ENCODE measurements at places on chromosomes 12 and 14.

GRCh38 chr12:130788515-130788914, 50.5 kb downstream of the STX2 start:
- no peak for DNase-seq

DNA sequence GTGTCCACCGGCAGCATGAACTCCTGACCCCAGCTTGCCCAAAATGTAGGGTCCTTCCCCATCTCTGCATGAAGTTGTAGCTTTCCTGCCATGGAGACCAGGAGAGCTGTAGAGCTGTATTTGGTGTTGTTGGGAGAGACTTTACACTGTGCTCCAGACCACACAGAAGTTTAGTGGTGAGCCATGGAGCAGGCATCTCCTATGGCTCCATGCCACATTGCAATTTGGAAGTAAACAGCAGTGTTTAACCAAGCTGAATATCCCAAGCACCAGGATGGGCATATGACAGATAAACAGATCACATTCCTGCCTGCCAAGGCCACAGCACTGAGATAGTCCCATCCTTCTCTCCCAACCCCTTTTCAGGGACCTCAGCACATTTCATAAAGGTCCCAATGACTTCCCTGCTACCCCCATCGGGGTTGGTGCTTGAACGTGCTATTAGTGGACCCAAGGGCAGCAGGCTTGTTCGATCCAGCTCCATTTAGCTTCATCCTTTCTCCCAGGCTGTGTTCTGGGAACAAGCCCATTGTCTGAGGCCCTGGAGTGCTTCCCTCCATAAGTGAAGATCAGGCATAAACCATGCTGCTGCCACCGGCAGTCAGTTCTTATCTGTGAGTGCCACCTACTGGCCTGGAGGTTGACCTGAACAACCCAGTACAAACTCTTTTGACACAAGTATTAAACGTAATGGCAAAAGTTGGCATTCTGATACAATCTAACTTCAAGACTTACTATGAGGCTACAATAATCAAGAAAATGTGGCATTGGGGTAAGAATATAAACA, 172.3 kb upstream of the ATXN7L3B start:
- no peak for DNase-seq

DNA sequence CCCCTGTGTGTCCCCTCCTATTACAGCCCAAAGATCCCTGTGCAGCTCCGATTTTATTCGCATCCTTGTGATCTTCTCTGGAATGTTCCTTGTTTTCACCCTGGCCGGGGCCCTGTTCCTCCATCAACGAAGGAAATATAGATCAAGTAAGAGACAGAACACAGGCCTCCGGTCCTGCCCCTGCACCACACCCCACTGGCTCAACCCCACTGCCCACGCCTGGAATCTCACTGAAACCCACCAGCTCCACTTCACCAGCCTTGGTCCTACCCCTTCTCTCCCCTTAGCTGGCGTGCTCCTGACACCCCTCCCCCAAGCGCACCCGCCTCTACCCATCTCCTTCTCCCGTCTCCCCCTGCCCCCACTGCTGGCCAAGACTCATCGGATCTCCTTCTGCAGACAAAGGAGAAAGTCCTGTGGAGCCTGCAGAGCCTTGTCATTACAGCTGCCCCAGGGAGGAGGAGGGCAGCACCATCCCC, 934 bp upstream of the TAPBPL start:
- DNase-seq = no peak

GRCh38 chr12:42612231-42612613, 22.7 kb upstream of the PRICKLE1 start:
- DNase-seq = no peak

DNA sequence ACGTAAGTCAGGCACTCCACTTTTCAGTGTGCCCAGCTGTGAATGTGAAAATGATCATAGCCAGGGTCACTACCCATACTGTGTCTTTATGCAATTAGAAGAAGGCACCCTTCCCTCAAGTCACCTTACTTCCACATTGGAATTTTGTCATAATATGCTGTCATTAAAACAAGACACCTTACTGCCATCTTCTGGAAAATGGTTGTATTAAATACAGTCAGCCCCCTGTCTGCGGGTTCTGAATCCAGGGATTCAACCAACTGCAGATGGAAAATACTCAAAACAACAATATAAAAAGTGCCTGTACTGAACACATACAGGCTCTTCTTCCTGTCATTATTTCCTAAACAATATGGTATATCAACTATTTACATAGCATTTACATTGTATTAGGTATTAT, 70.2 kb upstream of the TBX5 start:
- DNase-seq = no peak

- no peak for DNase-seq
Measured at GRCh38 chr12:129559776-129560175, 344.0 kb downstream of the TMEM132D start.

GRCh38 chr14:59086241-59086882, 102.1 kb upstream of the DAAM1 start:
- peak; percentile 60 for DNase-seq

GRCh38 chr14:35988972-35989690, 163.0 kb downstream of the BRMS1L start:
- DNase-seq = no peak

GRCh38 chr12:62603061-62603810, 136.6 kb downstream of the MON2 start:
- no peak for DNase-seq

GRCh38 chr12:49279706-49280159, 14.9 kb downstream of the TUBA1C start:
- no peak for DNase-seq

GRCh38 chr14:54106661-54107377, 150.2 kb upstream of the BMP4 start:
- DNase-seq = no peak

DNA sequence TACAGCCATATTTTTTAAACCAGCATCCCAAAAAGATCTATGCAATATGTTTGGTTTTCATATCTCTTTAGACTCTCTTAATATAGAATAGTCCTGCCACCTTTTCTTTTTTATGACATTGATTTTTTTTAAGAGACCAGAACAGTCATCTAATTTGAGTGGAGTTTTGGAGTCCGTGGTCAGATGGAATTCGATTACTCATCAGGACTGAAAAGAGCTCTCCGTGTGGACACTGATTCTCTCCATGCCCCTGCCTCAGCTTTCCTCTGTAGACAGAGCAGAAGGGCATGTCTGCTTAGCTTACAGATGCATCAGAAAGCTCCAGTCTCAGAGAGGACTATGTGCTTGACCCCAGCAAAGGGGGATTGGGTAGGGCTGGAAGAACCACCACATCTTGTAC, 27.8 kb downstream of the SMCO2 start:
- peak; percentile 59 for DNase-seq

DNA sequence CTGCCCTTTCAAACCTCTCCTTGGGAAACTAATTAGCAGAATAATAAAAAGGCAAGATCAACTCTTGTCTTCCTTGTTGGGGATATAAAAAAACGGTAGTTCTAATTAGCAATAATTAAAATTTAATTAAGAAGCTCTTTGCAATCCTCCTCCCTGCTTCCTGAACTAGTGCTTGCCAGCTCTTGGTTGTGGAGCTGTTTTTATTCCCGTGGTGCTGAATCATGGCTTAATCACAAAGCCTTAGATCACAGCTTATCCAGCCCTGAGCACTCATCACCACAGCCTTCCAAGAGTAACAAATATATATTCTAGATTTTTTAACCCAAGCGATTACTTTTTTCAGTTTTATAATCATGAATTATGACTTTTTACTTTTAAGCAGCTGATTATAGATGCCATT, 63.2 kb upstream of the INSM2 start:
- no peak for DNase-seq

DNA sequence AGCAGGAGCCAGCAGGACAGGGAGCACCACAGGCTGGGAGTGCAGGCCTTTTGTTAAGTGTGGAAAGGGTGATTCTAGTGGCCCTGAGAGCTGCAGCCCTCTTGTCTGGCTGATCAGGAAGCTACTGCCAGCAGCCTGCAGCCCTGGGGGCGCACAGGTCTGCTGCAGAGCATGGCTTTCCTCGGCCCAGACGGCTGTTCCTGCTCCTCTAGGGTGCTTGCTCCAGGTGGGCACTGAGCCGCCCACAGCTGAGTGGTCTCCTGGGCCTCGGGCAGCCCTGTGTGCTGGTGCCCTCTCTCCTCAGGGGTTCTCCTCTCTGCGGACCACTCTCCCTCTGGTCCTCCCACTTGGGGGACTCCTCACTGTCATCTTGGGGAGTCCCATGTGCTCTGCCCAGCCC, 18.9 kb downstream of the CCDC88C start:
- DNase-seq = no peak

DNA sequence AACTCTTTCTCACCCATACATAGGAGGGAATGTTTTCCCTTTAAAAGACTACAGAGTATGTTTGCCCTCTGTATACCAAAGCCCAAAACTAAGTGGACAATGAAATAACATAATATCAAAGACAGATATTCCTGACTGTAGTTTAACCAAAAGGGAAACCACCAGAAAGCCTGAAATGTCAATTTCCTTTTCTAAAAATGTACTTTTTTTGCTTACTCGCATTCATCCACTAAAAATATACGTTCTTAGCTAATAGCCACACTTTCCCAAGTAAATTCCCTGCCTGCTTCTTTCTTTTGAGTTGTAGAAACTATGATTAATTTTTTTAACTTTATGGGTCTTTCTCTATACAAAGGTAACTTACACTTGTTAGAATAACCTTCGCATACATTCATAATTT, 280.2 kb downstream of the PDZRN4 start:
- no peak for DNase-seq

DNA sequence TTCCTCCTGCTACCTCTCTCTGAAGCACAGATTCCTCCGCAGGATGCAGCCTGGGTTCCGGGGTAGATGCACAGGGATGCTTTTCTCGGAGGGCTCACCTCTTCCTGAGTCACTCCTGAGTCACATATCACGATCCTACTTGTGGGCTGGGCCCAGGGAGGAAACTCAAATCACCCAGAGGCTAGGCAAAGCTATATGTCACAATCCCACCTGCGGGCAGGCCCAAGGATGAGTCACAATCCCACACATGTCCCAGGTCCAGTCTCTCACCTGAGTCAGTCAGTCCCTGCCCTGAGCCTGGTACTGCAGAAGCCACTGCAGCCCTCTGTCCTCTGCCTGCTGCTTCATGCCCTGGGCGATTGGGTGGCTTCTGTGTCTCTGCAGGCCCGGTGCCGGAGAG, 149.0 kb upstream of the GSC start:
- DNase-seq = no peak
